Tongue (tissue), 3 donors: ENCODE measurements at places on chromosomes 12 and 14. TPM values are rescaled to one million over a fixed set of nuclear protein-coding genes. Genes with fewer than 3 reads are reported as not detected.

Gene C12orf54
- total RNA-seq, result not detected

Gene SYNE3
- total RNA-seq, result 15.2 TPM

Gene TAS2R10
- total RNA-seq, result 2.8 TPM

Gene RTL1
- 46.9 TPM for total RNA-seq

Gene TMTC1
- total RNA-seq, result 67.0 TPM

Gene COX8C
- not detected for total RNA-seq

Gene OR6C74
- total RNA-seq, result not detected

Gene ZNF605
- total RNA-seq, result 18.9 TPM

Gene DEPDC4
- total RNA-seq, result 0.82 TPM

Gene GPR68
- 2.9 TPM for total RNA-seq

Gene PHETA1
- total RNA-seq, result 4.5 TPM

Gene ALDH1L2
- total RNA-seq, result 11.9 TPM

Gene NID2
- 91.7 TPM for total RNA-seq

Gene MYF6
- total RNA-seq, result 164 TPM

Gene GARIN6
- not detected for total RNA-seq
